A172 (cell line): ENCODE measurements at places on chromosomes 4 and X. TPM values are rescaled to one million over a fixed set of nuclear protein-coding genes. Genes with fewer than 3 reads are reported as not detected.
A peak's percentile ranks its signal among the peaks of the same experiment; 100 is the strongest.

DNA sequence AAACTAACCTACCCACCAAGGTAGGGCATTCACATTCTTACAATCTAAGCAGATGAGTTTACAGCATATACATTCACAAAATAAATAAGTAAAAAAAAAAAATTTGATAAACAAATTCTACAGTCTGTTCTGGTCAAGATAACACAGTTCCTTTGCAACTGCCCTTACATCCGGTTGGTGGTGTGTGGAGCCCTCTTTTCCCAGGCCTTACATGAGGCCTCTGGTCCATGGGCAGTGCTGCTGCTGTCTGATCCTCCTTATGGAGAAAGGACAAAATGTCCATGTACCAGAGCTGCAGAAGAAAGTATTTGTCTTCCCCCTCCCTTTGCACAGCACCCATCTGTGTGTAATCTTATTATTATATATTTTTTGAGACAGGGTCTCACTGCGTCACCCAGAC, 2.2 kb upstream of the SEPTIN11 start:
- DNase-seq: no peak

DNA sequence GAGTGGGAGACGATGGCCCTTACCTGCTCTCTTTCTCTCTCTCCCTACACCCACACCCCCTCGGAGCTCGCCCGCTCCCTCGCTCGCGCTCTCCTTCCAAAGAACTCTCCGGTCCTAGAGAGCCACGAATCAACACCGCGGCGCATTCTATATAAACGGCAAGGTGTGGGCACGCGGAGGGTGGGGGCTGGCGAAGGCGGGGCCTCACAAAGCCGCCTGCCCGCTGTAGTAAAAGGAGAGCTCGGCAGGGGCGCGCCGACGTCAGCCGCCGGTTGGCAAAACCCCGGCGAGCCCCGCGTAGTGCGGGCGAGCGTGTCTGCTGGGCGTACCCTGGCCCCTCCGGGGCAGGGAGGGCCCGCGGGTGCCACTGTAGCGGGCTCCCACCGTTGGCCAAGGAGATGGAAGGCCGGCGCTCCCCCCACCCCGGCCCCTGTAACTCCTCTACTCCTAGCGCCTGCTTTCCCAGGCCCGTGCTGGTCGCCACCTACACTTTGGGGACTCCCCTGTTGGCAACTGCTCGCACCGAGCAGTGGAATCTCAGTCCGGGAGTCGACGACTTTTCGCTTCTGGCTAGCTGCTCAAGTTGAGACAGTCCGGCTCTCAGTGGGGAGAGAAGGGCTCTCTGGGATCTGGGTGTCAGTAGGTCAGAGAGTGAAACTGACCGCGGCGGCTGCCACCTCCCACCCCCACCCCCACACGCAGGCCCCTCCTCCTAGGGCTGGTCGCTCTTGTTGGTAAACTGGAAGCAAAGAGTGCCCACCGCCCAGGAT, 325.5 kb upstream of the F9 start:
- no peak for DNase-seq

DNA sequence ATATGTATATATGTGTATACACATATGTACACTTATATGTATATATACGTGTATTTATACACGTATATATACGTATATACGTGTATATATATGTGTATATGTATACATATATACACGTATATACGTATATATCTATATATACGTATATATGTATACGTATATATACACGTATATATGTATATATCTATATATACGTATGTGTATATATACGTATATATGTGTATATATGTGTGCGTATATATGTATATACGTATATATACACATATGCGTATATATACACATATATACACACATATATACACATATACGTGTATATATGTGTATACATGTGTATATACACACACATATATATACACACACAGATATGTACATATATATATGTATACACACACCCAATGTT, 348.0 kb upstream of the LCORL start:
- DNase-seq: no peak

GRCh38 chrX:65902011-65902410, 137.9 kb downstream of the VSIG4 start:
- no peak for DNase-seq

The HPRT1 gene
- 9.2 and 11.8 TPM in 2 replicates for total RNA-seq

DNA sequence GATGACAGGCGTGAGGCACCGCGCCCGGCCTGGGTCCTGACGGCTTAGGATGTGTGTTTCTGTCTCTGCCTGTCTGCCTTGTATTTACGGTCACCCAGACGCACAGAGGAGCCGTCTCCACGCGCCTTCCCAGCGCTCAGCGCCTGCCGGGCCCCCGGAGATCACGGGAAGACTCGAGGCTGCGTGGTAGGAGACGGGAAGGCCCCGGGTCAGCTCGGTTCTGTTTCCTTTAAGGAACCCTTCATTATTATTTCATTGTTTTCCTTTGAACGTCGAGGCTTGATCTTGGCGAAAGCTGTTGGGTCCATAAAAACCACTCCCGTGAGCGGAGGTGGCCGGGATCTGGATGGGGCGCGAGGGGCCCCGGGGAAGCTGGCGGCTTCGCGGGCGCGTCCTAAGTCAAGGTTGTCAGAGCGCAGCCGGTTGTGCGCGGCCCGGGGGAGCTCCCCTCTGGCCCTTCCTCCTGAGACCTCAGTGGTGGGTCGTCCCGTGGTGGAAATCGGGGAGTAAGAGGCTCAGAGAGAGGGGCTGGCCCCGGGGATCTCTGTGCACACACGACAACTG, 1.3 kb downstream of the SHOX start:
- no peak for DNase-seq

The NLGN3 gene
- 0.22 and 0.72 TPM in 2 replicates for total RNA-seq

The SPANXA1 gene
- 1.2 and 2.1 TPM in 2 replicates for total RNA-seq

The LONRF3 gene
- total RNA-seq: 2.8 and 3.3 TPM in 2 replicates

DNA sequence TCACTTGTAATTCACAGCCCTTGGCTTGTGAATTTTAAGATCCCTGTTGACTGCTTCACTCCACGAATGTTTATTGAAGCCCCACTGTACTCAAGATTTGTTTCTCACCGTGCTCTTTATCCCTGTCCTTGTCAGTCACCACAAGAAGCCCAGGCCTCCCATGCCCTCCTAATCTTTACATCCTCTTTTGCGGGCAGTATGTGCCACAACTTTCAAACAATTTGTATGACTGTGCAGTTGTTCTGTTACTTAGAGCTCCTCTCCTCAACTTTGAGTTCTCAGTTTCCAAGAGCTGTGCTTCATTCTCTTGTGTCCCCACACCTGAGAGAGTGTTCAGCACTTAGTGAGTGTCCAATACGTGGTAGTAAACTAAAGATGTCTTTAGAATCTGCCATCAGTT, 467.7 kb downstream of the NKX6-1 start:
- no peak for DNase-seq

- no peak for DNase-seq
These were observed 50.7 kb upstream of the MID1IP1 start for GRCh38 chrX:38750551-38750950.

DNA sequence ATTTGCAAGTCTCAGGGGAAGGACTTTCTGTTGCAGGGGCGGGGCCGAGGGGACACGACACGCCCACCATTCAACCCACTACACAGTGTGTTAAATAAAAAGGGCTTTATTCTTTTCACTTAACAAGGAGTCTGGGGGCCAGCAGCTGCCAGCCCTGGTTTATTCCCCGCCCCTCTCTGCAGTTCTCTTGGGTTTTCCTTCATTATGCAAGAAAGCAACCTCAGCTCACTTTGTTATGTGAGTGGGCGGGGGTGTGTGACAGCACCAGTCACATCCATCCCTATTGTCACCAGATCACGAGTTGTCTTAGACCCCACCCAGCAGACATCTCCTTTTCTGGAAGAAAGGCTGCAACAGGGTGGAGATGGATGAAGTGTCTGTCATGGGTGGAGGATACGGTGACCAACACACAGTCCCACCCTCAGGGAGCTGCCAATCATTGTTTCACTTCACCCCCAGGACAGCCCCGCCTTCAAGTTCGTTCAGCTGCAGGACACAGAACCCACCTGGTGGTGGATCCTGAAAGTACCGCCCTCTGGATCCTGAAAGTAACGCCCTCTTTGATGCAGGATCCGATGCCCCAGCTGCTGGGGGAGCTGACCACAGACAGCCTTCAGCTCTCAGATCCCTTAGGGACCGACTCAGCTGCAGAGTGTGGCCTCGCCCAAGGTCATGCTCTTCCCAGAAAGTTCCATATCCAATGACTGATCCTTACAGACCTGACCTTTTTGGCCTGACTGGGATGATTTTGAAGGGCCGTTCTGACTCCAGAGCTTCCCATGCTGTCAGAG, 79.6 kb downstream of the SMIM20 start:
- DNase-seq: peak; percentile 25

- DNase-seq: no peak
These were observed 107.5 kb upstream of the MAGEC2 start for GRCh38 chrX:142312591-142312990.

The ALB gene
- total RNA-seq: not detected in 2 replicates

The GAGE13 gene
- total RNA-seq: 6.7 TPM in 1 of 2 replicates, not detected in the other

GRCh38 chr4:10106421-10107039, 10.1 kb downstream of the WDR1 start:
- DNase-seq: peak; percentile 98

GRCh38 chrX:106948641-106949040, 28.4 kb downstream of the CLDN2 start:
- DNase-seq: no peak

DNA sequence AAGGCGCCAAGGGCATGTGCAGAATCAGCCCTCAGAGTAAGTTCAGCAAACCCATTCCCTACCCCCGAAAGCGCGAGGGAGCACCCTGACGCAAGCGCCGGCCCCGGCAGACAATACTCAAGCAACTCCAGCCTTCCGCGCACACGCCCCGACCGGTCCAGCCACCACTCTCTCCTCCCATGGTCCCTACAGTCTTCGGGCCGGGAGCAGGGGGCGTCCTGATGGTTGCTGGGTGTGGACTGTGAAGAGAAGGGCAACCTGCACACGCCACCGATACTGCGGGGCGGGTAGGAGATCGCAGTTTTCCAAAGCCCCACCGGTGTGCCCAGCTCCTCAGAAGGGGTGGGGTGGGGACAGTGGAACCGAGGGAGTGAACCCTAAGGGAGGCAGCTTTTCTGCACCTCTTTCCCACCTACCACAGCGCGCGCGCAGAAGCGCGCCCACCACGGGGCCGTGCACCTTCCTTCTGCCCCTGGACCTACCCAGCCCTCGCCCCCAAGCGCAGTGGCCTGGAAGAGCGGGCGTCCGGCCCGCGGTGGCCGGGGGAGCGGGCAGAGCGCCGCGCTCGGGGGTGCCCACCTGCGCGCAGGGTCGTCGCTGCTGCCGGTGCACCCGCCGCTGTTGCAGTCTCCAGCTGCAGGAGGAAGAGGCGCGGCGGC, 650.2 kb upstream of the DIPK2B start:
- peak; percentile 10 for DNase-seq

DNA sequence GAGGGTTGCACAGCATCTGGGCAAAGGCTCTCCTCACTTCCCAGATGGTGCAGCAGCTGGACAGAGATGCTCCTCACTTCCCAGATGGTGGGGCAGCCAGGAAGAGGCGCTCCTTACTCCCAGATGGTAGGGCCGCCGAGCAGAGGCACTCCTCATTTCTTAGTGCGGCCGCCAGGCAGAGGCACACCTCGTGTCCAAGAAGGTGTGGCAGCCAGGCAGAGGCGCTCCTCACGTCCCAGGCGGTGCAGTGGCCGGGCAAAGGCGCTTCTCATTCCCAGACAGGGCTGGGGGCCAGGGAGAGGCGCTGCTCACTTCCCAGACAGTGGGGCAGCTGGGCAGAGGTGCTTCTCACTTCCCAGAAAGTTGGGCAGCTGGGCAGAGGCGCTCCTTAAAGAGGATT, 48.8 kb downstream of the ZNF732 start:
- no peak for DNase-seq

DNA sequence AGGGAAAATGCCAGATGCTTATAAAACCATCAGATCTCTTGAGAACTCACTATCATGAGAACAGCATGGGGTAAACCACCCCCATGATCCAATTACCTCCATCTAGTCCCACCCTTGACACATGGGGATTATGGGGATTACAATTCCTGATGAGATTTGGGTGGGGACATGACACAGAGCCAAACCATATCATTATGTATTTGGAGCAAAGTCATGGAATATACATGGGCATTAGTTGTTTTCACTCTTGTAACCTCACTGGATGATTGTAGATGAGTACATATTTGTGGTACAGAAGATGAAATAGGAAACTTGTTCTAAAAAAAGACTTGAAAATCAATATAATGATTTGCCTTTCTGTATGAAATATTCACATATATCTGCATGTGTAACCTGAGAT, 674.5 kb upstream of the BOD1L1 start:
- no peak for DNase-seq
